HFF-Myc (cell line): ENCODE measurements at places on chromosomes 7 and 10.
A peak's percentile ranks its signal among the peaks of the same experiment; 100 is the strongest.

DNA sequence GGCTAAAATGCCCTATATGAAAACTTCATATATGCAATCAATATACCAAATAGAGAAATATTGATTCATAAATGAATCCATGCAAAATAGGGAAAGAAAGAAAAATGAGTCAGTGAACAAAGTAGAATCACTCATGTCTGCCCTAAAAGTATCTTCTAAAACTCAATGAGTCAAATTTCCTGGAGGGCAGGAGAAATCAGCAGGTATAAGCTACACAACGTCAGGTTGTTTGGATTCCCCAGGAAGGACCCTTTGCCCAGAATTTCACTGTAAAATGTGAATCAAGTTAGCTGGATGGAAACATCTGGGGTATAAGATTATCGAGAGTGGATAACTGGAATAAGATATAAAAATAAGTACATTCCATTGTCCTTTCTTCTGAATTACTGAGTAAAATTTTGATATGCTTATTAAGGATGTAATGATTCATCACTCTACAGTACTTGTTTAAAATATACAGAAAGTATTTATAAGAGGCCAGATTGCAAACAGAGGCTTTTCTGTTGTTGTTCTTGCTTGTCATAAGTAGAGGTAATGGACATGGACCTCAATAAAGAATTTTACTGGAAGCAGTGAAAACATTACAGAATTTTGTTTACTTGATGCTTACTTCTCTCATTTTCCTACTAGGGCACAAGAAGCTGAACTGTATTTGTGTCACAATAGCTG, 99.0 kb downstream of the AGMO start:
- DNase-seq, result no peak

GRCh38 chr7:156234666-156235494, 405.7 kb upstream of the RNF32 start:
- DNase-seq, result no peak

- peak; percentile 31 for DNase-seq
Observed at GRCh38 chr7:47435889-47436312, 146.0 kb downstream of the TNS3 start.

GRCh38 chr10:117138838-117139580, 939 bp upstream of the VAX1 start:
- DNase-seq, result no peak

GRCh38 chr10:32459051-32459698, 13.2 kb downstream of the CCDC7 start:
- DNase-seq, result no peak

GRCh38 chr10:119893845-119894427, 1.4 kb downstream of the SEC23IP start:
- DNase-seq, result no peak

DNA sequence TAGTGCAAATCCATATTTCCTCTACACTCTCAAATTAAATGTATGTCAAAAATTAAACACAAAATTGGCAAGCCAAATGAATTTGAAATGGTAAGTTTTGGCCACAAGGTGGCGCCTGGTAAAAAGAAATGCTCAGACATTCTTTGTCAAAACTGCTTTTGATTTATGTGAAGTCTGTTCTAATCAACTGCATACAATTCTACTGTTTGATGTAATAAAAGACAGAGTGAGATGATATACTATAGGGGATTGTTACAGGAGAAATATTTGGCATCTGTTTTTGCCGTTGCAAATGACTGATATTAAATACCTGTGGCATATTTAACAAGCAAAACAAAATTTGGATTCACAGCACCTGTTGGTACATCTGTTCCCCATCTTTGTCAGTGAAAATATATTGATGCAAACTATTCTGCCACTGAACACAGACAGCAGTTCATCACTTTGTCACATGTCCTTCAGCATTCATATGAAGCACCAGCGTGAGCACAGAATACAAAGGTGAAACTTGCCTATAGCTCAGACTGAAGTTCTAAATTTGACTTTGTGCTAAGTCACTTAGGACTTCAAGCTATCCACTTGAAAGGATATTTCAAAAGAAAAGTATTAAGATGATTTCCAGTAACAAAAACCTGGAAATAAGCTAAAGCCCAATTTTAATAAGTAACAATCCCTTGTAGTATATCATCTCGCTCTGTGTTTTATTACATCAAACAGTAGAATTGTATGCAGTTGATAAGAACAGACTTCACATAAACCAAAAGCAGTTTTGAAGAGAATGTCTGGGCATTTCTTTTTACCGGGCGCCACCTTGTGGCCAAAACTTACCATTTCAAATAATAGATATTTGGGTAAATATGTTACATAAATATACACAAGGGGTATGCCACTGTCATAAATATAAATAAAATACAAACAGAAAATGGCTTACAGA, 10.2 kb upstream of the CH25H start:
- DNase-seq, result no peak

- no peak for DNase-seq
Observed at GRCh38 chr7:2651336-2651735, 19.6 kb downstream of the TTYH3 start.

GRCh38 chr10:71059054-71059818, 153.1 kb upstream of the UNC5B start:
- no peak for DNase-seq

DNA sequence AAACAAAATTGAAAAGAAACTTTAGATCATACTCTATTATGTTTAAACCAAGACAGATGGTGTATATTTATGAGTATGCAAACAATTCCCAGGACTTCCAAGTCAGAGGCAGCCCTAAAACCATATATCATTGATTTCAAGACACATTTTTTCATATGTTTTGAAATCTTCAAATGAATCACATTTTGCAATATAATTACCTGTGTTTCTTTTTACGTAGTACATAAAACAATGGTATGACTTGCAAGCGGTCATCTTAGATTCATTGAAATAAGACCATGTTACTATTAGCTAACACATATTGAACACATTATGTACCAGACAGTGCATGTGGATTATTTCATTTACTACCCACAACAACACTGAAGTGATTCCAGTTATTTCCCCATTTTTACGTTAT, 14.9 kb downstream of the SMURF1 start:
- DNase-seq, result no peak

DNA sequence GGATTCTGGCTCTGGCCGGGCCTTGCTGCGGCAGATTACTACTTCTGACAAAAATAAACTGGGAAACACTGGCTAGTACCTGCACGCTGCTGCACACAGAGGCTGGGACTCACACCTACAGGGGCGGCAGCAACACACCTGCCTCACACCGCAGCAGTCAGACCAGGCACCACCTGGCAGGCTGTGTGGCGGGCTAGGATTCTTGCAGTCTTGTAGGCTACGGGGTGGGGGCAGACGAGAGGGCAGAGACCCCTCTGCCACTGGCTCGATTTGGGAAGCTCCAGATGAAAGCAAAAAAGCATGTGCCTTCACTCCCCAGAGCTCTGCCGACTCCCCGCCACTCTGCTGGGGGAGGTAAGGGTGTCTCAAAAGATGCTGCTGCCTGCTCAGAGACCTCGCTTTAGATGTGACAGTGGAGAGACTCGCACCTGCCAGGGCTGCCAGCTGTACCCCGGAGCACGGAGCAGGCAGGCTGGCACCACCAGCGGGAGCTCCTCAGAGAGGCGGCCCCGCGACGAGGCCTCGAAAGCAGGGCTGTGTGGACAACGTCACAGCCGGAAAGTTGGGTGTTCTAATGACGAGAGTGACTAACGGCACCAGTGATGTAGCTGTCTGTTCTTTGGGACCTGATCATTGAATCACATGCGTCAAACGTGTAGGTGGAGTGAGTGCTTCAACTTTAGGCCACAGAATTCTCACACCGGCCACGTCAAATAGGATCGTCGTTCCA, 250.5 kb downstream of the ZMYND11 start:
- DNase-seq, result no peak

DNA sequence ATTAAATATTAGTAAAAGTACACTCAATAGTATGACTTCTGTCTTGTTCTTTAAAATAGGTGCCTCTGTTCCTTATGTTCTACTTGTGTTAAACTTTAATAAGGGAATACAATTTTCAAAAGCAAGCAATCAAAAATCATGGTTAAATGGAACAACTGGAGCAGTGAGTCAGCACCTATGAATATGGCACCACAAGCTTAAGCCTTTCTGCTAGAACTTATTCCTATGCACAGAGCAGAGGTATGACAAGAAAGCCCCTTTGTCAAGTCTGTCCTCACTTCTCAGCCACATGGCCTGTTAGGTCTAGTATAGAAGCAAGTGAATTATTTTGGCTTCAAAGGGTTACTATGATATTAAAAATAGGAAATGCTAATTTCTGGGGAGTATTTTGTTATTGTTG, 29.8 kb downstream of the FAM13C start:
- no peak for DNase-seq

DNA sequence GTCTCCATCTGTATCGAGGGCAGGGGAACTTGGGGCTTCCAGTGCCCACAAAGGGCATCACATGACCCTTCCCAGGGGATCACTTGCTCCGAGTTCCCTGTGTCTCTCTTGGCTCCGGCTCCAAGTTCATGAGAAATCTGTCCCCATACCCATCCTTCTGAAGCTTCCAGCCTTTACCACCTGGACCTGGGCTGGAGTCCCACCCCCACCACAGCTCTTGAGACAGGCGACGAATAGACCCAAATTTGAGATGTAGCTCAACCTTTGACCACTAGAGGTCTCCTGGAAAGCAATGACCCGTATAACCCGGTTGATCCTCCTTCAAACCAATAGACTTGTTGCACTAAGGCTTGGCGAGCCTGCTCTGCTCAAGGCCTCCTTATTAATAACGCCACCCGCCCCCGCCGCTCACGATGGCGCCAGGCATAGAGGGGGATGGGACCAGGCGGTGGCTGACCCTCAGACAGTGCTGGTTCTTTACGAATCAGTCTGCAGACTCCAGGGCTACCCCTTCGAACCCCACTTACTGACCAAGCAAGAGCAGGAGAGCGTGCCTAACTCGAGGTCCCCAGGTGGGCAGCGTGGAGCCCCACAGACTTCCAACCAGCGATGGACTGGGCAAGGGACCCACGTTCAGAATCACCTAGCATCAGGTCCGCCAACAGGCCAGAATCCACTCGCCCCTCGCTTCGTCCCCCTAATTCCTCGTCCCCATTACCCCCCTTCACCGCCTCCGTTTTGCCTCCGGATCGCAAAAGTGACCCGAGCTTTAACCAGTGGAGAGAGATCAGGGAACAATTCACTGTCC, 4.4 kb upstream of the ARID5B start:
- DNase-seq, result peak; percentile 67

DNA sequence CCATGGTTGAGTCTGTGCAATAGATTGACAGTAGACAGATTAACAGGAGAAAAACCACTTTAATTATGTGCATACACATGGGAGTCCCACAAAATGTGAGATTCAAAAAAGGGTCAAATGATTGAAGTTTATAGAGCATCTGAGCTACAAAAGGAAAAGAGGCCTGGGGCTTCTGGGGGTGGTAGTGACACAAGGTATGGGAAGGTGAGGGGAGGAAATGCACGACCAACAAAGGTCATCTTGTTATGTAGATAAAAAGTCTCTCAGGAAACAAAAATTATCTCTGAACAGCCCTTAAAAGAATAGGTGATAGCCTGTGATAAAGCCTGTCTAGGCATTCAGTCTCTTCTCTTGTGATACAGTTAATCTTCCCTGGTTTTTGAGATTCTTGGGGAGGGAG, 141.7 kb downstream of the SEC23IP start:
- no peak for DNase-seq

- no peak for DNase-seq
Observed at GRCh38 chr10:19178675-19179074, 130.1 kb downstream of the MALRD1 start.

DNA sequence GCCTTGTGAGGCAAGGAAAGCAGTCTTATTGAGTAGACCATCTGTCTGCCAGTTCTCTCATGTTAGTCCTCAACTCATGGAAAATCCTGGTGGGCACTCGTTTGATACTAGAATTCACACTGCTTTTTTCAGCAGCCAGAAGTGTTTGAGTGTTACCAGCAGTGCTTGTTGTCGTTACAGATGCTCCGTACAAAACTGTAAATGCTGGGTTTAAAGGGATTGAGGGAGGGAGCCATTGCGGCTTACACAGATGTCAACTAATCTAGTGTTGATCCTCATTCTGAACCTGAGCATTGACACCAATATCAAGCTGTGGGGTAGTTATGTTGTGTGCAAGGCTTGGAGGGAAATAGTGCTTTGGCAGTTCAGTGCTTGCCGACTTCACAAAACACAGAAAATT, 348.6 kb downstream of the AUTS2 start:
- no peak for DNase-seq

DNA sequence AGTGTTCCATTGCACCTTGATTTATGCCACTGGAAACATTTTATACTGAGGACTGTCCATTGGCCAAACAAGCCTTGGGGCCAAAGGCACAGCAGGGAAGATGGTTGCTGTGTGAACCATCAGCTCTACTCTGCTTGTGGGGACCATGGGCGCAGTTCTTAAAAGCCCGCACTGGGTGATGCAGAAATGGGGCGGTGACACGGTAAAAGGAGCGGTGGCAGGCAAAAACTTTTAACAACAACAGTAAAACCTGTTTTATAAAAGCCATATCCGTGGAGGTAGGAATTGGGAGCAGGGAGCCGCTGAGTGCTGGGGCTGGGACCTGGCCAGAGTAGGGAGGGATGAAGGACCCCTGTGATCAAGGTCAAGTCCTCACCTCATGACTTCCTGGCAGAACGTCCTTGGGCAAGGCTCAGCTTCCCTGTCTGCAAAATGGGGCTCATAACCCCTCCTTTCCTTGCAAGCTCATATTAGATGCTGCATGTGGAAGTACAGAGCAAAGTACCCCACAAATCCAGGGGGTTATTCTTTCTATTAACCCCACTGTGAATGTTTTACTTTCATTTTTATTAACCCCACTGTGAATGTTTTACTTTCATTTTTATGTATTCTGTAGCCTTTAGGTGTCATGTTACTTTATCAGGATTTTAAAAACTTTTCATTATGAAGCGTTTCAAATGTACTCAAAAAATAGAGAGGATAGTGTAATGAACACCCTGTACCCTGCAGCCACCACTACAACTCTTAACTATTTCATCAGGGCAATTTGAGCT, 78.3 kb downstream of the GRK5 start:
- no peak for DNase-seq

DNA sequence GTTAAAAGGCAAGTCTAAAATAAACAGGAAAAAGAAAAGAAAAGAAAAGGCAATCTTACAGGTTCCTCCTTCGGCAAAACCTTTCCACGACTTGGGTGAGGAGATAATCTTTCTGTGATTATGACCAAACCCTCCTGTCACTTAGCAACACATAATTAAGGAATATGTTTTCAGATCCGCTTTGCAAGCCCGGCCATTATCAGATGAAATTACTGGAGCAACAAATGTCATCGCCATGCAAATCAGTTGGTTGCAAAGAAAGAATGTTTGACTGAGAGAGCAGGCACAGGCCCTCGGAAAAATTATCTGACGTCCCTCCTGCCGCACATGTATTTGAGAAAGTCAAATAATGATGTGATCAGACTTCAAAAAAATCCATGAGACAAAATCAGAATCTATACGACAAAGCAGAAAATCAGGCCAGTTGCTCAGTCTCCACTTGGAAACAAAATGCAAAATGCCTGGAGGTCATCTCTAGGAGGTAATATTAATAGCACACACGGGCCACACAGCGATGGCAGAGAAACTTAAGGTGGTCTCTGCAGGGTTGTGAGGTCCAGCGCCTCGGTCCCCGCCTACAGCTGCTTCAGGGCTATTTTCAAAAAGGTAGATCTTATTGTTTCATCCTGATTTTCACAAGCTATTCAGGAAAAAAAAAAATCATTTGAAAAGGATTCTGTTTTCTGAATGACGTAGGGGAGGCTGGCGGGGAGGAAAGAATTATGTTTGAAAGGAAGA, 82.7 kb downstream of the ZRANB1 start:
- no peak for DNase-seq
